Fibroblast of skin of left biceps (primary cell): ENCODE measurements at places on chromosomes 1 and 21.
A peak's percentile ranks its signal among the peaks of the same experiment; 100 is the strongest.

DNA sequence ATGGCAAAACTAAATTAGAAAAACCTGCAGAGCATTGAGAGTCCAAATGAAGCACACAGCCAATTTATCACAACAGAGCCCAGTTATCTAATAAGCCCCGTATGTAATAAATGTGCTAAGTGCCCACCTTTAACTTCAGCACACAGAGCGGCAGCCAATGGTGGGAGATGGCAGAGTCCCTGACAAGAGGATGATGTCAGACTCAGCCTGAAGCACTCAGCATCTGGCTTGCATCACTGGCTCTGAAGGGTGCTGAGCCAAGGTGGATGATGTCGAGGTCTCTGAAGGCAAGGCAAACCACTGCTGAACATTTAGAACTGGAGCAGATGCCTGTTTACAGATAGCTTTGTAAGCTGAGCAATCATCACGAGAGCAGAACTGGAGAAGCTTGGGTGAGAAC is 118.3 kb downstream of the NUF2 start:
- DNase-seq = no peak

DNA sequence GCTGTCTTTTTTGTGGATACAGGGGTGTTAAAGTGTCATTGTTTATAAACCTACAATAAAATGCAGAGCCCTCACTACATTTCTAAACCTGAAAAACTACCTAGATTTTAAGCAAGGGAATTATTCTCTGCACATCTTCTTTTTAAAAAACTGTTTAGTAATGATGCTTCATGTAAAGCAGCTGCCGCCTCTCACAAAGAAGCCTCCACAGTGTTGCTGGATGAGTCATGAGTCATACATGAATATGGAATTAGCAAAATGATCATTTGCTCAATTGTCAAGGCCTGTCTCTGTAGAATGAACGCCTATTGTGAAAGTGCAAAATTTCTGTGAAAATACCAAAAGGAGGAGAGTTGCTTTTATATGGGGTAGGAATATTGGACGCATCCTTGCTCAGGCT is 259.5 kb upstream of the CHRM3 start:
- DNase-seq = peak; percentile 5

DNA sequence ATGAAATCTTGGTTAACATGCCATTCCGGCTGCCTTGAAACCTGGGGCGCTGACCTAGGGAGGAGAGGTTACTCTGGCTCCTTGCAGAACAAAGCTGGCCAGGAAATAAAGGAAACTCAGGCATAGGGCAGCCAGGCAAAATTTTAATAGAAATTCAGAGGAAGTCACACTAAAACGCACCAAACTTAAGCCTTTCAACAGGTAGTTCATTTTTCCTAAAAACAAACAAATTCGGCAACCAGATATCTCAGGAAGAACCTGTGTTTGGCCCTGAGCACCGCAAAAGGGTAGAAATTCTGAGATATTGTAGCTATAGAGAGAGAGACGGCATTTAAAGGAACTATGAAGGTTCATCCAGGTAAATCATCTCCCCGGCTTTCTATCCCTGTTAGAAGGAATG is 13.1 kb downstream of the LYST start:
- no peak for DNase-seq

GRCh38 chr1:8633741-8634501 is 183.5 kb downstream of the RERE start:
- no peak for DNase-seq

- DNase-seq = no peak
Measured at GRCh38 chr1:18341291-18342069, 139.2 kb upstream of the KLHDC7A start.

GRCh38 chr1:41664861-41665640 is 180.6 kb upstream of the EDN2 start:
- no peak for DNase-seq

GRCh38 chr1:8075511-8076051 is 49.5 kb upstream of the ERRFI1 start:
- DNase-seq = no peak

DNA sequence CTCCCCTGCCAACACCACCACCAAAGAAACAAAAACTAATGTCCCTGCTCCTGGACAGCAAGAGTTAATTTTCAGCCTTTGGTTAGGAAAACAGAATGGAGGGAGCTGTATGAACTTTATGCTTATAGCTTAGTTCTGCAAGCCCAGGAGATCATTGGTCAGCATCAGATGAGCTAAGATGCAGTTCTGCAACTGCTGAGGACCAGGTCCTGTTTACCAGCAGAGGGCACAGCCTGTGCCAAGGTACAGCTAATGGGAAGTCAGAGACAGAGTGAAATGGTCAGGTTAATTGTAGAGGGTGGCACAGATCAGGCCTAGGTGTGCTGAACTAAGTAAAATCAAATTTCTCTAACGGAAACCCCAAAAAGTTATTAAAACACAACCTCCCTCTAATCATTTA is 161.3 kb downstream of the ROR1 start:
- DNase-seq = no peak

- DNase-seq = no peak
Measured at GRCh38 chr1:45177452-45177851, 29.0 kb downstream of the ZSWIM5 start.

DNA sequence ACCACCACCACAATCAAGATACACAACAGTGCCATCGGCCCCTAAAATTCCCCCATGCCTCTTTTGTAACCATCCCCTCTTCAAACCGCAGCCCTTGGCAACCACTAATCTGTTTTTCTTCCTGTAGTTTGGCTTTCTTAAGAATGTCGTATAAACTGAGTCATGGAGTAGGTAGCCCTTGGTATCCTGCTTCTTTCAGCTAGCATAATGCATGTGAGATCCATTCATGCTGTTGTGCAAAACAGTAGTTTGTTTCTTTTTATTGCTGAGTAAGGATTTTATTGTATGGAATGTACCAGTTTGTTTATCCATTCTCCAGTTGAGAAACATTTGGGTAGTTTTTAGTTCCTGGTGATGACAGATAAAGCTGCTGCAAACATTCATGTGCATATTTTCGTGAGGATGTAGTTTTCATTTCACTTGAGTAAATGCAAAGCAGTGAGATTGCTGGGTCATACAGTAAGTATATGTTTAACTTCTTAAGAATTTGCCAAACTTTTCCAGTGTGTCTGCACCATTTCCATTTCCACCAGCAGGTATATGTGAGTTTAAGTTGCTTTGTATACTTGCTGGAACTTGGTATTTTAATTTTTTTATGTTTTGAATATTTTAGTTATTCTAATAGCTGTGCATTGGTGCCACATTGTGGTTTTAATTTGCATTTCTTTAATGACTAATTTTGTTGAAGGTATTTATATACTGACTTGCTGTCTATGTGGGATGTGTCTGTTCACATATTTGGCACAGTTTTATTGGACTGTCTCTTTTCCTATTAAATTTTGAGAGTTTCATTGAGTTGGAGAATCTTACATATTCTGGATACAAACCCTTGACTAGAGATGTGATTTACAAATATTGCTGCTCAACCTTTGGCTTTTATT is 148.4 kb upstream of the MAP1LC3C start:
- DNase-seq = no peak

GRCh38 chr1:209431402-209431801 is 152.1 kb upstream of the CAMK1G start:
- DNase-seq = no peak

GRCh38 chr1:107954719-107955415 is 10.1 kb downstream of the VAV3 start:
- DNase-seq = no peak

GRCh38 chr1:19010503-19010902 is 54.0 kb upstream of the IFFO2 start:
- no peak for DNase-seq

DNA sequence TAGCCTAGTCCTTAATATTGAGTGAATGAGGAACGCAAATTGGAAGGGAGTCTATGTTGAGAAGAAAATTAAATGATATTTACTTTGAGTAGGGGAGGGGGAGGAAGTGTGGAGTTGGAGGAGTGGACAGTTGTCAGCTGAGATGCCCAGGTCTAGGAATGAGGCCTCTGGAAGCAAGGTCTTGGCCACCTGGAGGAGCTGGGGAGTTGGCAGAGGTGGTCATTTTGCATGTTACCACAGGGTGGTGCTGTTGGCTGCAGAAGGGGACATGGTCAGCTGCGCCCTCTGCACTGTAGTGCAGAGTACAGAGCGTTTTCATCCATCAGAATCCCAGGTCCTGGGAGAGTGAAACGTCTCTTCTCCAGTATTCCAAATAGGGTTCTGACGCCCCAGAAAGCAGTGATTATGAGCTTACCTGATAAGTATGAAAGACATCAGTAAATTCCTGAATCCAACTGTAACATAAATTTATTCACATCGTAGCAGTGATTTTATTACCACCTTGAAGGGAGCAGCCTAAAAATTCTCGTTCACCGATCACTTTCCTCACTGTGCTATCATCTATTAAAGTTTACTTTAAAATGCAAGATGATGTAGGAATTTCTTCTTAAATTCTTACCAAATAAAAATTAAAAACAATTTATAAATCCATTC is 13.8 kb downstream of the PARK7 start:
- no peak for DNase-seq

DNA sequence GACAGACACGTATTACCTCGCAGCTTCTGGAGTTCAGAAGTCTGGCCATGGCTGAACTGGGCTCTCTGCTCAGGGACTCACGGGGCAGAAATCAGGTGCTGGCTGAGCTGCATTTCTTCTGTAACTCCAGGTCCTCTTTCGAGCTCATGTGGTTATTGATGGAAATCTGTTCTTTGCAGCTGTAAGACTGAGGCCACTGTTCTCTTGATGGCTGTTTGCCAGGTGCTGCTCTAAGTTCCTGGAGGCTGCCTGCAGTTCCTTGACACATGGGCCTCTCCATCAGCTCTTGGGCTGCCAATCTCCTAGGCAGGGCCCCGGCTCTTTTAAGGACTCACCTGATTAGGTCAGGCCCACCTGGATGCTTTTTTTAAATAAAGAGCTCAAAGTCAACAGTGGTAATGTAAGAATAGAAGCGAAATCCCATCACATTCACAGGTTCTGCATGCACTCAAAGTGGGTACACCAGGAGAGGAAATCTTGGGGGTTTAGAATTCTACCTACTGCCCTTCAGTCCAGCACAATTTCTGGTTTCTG is 139.1 kb downstream of the KAZN start:
- no peak for DNase-seq

DNA sequence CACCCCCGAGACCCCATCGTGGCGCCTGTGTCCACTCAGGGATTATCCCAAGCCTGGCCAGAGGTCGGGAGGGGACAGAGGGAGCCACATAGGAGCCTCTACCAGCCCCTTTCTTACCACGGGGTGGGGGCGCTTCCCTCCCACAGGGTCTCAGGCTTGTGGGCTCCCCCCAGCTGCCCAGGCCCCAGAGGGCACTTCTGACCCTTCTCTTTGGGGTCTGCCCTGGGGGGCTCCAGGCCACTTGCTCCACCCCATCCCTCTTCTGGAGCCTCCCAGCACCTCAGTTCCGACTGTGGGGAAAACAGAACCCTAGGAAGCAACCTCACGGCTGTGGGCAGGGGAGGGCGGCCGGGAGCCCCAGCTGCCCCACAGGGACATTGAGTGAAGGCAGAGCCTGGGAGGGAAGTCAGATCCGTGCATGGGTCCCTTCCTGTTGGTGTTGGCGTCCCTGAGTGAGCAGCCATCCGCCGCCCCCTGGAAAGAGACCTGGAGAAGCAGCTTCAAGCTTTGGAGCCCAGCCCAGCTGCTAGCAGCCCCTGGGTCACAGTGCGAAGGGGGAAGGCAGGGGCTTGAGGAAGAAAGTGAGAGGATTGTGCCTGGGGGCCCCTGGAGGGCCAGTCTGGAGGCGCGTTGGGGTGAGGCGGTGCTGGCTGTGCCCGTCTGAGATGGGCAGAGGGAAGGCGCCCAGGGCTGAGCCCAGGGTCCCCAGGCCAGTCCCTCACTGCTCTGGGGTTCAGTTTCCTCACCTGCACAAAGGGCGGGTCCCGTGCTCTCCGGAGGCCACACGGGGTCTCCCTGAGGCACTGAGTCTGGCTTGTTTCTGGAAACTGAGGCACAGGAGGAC is 22.1 kb downstream of the RRP1 start:
- DNase-seq = no peak
